ENCODE measurements at places on chromosomes 4 and X.

GRCh38 chrX:109707319-109707718, 25.7 kb downstream of the ACSL4 start:
- no peak for DNase-seq

GRCh38 chrX:133610056-133610455, 194.8 kb upstream of the GPC4 start:
- DNase-seq, result no peak

GRCh38 chr4:2186133-2186864, 55.6 kb downstream of the HAUS3 start:
- no peak for DNase-seq

DNA sequence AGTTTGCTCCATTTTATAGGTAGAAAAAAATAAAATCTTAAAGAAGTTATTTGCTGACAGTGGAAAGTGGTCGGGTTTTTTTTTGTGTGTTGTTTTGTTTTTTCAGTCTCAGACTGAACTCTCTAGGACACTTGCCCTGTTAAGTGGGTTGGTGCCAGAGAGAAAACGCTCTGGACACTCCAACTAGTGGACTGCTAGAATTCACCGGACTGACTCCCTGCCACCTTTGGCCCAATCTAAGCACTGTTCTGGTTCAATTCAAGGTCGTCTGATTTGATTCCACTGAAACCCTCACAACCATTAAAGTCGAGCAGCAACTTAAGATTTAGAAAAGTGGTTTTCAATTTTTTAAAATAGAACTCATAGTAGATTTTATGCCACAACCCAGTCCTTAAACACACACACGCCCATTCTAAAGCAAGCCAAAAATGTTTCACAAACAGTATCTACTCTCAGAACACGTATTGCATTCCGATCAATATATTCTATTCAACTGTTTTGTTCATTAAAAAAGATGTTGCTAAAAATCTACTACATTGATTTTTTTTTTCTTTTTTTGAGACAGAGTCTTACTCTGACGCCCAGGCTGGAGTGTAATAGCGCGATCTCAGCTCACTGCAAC, 27.3 kb downstream of the RWDD4 start:
- DNase-seq, result no peak

GRCh38 chrX:45621376-45622041, 420.8 kb upstream of the DIPK2B start:
- DNase-seq, result no peak

DNA sequence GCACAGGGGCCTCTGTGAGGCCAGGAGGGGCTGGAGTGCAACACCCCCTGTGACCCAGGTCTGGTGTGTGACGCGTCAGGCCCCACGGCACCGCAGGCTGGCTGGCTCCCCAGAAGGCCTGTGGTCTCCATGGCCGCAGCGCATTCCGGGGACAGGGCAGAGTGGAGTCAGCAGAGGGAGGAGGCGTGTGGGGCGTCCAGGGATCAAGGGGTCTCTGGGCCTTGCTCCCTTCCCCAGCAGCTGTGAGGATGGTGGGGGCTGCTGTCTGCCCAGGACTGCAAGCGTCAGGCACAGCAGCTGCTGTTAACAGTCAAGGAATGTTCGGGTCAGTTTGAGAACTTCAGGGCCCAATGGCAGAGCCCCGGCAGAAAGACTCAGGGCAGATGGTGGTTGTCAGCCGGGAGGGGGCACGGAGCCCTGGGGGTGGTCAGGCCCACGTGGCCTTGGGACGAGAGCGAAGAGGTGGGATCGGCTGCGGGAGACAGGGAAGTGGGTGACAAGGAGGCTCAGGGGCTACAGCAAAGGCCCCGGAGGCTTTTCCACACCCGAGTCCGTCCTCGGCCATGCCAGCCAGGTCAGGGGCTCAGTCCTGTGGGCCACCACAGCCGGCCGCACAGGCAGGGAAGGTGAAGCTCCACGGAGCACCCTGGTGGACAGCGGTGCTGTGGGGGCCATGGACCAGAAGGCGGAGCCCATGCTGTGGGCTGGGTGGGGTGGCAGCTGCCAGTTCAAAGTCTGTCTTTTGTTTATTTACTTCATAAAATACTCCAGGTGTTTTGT, 18.3 kb downstream of the PCGF3 start:
- DNase-seq, result no peak

DNA sequence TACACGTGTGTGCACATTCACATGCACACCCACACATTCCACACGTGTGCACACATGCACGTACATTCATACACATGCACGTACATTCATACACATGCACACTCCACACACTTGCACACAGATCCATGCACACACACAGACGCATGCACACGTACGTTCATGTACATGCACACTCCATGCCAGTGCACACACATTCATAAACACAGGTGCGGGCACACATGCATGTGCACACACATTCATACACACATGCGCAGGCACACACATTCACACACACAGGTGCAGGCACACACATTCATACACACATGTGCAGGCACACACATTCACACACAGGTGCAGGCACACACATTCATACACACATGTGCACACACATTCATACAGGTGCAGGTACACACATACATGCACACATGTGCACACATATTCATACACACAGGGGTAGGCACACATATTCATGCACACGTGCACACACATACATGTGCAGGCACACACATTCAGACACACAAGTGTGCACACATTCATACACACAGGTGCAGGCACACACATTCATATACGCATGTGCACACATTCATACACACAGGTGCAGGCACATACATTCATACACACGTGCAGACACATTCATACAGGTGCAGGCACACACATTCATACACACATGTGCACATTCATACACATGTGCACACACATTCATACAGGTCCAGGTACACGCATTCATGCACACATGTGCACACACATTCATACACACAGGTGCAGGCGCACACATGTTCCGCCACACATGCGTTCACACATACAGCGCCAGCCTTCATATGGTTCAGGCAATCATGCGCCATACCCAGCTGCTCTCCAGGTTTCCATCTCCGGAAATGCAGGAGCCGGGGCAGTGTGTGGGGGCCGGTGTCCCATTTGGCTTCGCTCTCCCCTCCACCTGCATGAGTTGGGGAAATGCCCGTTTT, 124.8 kb downstream of the HMX1 start:
- no peak for DNase-seq

GRCh38 chrX:1676866-1677265, 62.0 kb downstream of the ASMT start:
- no peak for DNase-seq

GRCh38 chrX:64394059-64394873, 986 bp downstream of the MTMR8 start:
- no peak for DNase-seq

DNA sequence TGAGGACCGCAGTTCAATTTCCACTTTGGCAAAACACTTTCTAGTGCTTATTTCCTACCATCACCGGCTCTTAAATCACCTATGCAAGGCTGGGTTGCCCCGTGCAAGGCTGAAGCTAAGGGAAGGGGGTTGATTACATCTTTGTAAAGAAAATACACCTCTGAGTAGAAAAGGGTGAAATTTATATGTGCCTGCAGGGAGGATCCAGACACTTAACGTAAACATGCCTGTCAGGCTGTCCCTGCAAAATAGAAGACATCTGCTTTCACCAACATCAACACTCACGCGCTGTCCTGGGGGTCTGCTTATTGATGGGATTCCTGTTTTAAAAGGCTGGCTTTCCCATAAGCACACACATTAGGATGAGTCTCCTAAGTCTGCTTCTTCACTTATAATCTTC, 92.0 kb downstream of the PRKX start:
- no peak for DNase-seq

GRCh38 chr4:2359591-2360395, 58.7 kb downstream of the ZFYVE28 start:
- DNase-seq, result no peak

GRCh38 chr4:8205749-8206611, 6.9 kb downstream of the SH3TC1 start:
- DNase-seq, result no peak

DNA sequence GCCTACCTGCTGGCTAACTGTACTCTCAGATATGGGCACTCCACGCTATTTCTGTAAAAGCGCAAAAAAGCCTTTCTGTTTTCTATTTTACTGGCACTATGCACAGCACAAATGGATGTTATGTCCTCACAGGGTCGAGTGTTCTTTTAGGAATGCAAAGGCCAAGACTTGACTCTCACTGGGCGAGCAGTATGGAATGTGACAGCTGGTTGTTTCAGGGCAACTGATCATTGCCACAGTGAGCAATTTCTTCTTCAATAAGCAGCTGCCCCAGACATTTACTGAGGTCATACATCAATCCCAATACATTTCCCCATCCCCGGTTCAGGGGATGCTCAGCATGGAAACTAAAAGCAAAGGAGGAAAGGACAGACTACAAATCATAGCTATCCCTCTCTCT, 58.2 kb downstream of the PDE5A start:
- no peak for DNase-seq

DNA sequence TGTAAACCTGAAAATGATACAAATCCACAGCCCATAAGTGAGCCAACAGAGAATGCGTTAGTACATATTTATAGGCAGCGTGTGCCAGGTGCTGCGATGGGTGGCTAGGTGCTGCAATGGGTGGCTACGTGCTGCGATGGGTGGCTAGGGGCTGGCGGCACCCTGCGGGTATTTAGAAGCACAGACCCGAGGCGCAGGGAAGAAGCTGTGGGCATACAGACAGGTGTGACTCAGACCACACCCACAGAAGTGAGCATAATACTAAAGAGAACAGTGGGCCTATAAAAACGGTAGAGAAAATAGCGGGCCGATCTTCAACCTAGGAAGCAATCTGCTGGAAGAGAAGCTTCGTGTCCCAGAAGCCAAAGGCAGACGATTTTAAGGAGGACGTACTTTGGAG, 81.1 kb downstream of the FAT1 start:
- no peak for DNase-seq

All from stimulated activated CD8-positive, alpha-beta memory T cell treated with anti-CD3 and anti-CD28 coated beads, Interleukin-4, amount 100 ng/mL, for 24 hours (primary cell).